ENCODE measurements at places on chromosomes 1 and 21.

- no peak for DNase-seq
These were observed 347 bp upstream of the KRTAP20-4 start for GRCh38 chr21:30620080-30620479.

DNA sequence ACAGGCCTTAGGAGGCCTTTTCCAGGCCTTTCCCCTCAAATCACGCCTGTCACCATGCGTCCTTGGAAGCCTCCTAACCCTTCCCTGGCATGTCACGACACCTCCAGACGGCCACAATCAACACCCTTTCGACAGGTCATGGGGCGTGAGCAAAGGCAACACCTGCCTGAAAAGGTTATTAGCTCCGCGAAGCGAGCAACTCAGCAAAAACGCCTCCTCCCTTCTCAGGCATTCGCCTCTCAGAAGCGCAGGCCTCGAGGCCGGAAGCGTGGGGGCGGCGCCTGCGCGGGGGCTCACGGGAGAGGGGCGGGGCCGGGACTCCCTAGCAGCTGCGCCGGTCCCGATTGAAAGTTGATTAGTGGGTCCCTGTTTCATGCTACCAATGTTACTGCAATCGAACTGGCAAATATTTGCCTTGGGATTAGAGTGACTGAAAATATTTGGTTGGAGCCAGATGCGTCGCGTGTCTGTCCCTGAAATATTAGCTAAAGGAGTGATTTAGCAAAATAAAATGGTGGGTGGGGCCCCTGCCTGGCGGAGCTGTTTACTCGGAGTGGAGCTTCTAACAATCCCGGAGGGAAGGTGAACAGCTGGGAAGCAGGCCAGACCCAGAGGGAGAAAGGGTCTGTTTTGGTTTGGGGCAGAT, 44.9 kb downstream of the GFI1 start:
- no peak for DNase-seq

DNA sequence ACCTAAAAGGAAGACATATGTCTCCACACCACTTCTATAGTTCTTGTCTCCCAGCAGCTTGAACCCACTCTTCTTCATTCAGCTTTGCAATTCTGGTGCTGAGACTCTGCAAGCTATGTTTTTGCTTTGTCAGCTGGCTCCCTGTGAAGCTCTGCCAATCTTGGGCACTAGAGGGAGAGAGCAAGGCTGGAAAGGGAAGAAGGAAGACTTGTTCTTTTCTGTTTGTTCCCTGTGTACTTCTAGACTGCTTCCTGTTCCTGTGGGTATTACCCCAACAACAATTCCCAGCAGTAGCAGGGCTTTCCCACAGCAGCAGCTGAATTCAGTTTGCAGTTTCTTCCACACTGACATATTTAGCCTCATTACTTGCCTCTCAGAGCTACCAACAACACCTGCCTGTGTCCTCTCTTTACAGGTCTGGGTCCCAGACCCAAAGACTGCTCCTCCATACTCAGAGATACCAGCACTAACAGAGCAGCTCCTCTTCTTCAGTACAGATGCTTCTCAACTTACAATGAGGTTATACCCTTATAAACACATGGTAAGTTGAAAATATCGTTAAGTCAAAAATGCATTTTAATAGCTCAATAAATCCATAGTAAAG, 275.2 kb upstream of the NEGR1 start:
- no peak for DNase-seq

- no peak for DNase-seq
These were observed 910 bp downstream of the RUNX1 start for GRCh38 chr21:35048183-35048601.

DNA sequence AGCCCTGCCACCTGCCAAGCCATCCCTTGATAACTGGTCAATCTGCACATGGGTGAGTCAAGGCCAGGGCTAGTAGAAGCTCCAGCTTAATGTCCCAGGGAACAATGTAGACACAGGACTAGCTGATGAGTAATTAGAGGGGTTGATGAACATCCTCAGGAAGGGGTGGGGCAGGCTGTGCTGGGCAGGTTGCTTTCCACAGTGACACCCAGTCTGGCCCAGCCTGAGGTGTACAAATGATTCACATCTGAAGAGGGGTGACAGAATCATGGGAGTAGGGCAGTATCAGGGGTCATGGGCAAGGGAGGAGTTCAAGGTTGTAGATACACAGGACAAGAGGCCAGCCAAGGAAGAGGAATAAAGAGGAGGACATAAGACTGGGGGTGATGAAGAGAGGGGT, 4.3 kb downstream of the LPAR3 start:
- DNase-seq = no peak

DNA sequence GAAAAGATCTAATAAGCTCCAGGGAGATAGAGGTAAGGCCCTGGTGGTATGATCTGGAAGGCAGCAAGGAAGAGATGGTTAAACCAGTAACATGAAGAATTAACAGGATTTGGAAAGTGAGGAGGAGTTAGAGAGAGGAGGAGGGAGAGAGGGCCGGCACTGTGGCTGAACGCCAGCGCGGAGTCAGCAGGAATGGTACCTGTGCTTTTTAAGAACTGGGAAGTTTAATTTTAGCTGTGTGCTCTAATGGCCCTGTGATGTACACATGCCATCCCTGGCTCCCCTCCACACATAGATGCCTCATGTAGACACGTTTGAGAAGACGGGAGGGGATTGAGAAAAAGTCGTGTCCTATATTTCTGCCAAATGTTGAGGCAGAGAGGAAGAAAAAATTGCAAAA, 13.8 kb upstream of the AVPR1B start:
- peak; percentile 69 for DNase-seq

DNA sequence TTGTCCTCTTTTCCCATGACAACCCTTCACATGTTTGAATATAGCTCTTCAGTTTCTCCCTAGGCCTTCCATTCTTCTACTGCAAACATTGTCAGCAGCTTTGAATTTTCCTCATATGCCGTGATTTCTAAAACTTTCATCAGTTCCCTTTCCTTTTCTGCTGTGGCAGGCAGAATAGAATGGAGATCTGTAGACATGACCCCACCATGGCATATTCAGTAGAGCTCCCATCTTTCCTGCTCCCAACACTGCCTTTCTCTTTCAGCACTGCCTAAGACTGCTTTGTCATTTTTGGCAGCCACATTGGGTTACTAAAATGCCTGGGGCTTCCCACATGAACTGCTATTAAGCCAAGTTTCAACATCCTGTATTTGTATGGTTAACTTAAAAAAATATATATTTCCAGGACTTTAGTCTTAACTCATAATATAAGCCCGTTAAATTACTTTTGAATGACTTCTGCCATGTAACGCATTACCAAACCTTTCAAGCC, 60.9 kb downstream of the TBX19 start:
- no peak for DNase-seq

- DNase-seq = no peak
These were observed 8.0 kb downstream of the MED8 start for GRCh38 chr1:43381612-43382011.

DNA sequence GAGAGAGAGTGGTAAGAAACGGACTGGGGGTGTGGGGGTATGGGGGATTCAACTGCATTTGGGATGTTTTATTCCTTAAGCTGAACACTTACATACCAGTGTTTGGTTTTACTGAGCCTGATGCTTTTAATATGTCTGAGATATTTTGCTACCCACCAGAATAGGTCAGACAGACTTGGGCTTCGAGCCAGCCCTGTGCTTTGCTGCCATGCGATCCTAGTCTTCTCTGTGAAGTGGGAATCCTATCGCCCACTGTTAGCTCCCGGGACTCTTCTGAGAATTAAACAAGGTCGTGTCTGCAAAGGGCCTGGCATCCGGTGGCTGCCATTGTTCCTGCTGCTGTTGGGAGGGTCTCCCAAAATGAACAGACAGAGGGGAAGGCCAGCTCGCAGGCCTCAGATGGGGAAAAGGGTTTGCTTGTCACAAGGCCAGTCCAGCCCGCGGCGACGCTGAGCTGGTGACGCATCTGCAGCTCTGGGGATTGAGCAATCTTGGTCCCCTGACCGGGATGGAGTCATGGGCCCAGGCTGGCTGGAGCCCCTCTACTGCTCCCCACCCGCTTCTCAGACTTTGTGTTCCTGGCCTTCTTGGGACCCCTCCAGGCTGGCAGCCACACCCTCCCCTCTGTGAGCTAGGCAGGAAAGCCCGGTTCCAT, 26.9 kb upstream of the ECE1 start:
- DNase-seq = peak; percentile 86

DNA sequence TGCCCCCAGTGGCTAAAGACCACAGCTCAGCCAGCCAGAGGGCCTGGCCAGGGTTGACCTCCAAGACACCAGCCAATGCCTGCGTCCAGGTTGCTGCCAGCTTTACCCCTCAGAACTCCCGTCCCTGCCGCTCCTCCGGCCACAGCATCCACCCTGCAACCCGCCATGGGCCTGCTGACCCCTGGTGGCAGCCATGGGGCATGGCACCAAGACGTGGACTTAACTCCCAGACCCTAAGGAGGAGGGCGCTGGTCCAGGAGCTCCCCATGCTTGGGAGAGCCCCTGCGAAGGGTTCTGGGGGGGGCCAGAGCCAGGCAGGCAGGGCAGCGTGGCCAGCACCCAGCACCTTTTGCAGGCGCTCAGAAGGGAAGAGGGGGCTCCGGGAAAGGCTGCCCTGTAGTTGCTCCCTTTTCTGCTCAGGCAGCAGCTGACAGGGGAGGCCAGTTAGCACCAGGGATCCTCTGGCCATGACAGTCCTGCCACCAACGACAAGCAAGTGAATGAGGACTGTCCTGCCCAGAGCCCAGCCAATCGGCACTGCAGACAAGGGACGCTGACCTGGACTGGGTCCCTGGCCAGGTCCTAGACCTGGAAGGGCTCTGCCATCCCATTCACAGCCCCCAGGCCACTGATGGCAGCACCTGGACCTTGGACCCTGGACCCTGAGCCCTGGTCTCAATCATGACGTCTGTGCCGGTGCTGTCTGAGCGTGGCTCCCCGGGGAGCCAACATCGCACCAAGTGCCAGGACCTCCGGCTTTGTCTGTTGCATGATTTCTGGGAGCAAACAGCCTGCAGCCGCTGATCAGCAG, 246.2 kb downstream of the NPHP4 start:
- peak; percentile 68 for DNase-seq

- peak; percentile 78 for DNase-seq
These were observed 53.1 kb upstream of the PROX1 start for GRCh38 chr1:213934649-213935048.

DNA sequence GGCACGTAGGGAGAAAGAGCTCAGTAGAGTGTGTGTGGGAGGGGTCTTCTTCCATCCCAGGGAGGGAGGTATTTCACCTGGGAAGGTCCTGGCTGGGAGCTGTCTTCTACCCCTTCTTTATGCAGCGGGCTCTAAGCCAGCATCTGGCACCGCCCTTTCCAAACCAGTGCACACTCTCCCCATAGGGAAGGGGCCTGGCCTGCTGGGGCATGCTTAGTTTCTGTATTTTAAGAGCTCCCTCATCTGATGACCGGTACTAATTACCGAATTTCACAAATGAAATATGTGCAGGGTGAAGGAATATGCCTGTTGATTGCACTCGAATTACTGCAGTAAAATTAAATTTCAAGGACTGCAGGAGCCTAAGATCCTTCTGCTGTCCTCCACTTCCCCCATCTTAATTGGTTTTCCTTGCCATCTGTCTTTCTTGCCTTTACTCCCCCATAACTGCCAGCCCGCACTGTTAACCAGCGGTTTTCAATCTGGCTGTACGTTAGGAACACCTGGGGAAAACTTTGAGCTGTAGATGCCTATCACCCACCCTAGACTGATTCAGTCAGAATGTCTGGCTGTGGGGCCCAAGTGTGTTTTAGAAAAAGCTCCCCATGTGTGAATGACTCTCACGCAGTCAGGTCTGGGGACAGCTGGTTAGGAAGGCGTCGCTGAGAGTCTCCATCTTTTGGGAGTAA, 20.1 kb downstream of the GALNT2 start:
- no peak for DNase-seq

DNA sequence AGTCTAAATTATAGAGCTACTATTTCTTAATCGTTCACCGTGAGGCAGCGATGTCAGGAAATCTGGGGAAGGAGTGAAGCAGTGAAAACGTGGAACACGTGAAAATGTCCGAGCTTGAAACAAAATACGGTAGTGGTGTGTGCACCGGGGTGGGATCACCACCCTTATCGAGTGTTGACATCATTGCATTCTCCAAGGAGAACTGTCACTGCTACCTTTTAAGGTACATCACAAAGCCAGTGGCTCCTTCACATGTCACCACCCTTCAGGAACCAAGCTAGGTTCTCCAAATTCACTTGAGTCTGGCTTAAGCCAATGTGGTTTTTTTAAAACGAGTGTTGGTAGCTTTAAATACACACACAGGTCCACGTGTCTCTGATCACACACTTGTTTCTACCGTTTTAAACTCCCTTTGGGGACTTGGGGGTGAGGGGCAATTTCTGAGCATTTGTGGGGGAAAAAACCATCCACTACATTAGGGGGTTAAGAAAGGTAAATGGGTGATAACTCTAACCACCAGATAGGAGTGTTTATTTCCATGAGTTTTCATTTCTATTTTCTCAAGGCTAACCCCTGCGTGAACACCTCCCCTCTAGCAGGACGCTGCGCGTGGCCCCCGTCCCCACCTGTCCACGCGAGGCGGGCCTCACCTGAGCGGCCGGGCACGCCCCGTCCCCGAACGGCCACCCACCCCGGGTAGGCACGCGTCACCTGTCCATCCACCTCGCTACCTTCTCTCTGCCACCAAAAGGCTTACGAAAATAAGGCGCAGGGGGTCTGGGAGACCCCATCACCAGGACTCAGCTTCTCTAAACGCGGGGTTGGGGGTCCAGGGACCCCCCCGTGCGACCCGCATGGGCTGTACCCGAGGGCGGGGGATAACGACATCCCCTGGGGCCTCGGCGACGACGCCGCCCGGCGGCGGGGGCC, 978 bp downstream of the PRDM15 start:
- DNase-seq = no peak

DNA sequence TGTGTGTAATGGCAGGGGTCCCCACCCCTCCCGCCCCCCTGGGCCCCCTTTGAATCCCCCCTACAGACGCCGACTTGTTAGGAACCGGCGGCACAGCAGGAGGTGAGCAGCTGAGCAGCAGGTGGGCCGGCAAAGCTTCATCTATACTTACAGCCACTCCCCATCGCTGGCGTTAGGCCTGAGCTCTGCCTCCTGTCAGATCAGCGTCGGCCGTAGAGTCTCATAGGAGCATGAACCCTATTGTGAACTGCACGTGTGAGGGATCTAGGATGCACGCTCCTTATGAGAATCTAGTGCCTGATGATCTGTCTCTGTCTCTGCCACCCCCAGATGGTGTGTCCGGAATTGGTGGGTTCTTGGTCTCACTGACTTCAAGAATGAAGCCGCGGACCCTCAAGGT, 14.9 kb upstream of the VPS26C start:
- no peak for DNase-seq

GRCh38 chr21:32966120-32966519, 59.6 kb upstream of the OLIG2 start:
- no peak for DNase-seq

DNA sequence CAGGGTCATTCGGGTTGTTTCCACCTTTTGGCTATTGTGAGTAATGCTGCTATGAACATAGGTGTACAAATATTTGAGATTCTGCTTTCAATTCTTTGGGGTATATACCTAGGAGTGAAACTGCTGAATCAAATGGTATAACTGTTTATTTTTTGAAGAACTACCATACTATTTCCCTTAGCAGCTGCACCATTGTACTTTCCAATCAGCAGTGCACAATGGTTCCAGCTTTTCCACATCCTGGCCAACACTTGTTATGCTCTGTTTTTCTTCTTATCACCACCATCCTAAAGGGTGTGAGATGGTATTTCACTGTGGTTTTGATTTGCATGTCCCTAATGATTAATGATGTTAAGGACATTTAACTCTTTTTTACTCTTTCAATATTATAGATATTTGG, 3.6 kb upstream of the ABCA4 start:
- no peak for DNase-seq

All from left ventricle myocardium superior (tissue), 1 donor.